ENCODE measurements at places on chromosomes 5 and 9.

GRCh38 chr5:82975812-82976211 lies 101.4 kb downstream of the TMEM167A start:
- no peak for DNase-seq

GRCh38 chr9:32706725-32707100 lies 71.2 kb upstream of the TAF1L start:
- no peak for DNase-seq

DNA sequence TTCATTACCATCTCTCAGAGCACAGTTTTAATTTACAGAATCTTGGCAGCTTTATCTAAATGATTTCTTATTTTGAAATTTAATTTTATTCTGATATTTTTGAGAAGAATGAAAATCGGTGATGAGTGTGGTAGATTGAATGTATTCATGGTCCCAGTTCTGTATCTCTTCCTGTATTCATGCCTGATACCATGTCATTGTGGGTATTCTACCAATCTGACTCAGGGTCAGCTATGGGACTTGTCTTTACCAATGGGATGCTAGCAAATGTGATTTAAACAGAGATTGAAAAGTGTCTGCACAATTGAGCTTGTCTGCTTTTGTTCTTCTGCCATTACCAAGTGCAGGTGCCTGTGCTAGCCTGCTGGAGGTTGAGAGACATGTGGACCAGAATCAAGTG lies 17.8 kb upstream of the ZNF618 start:
- no peak for DNase-seq

DNA sequence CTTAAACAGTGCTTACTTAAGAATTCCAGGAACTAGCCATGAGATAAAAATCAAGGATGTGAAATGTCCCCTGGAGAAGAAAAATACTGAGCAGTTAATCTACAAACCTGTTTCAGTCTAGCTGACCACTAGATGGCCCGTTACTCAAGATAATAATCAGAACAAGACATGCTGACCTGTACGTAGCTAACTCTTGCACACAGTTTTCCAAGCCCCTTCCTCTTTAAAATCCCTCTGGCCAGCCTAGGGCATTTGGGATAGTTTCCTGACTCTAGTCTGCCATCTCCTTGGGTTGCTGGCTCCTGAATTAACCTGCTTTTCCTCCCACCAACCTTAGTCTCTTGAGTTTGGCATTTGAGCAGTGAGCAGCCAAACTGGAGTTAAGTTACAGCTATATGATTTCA lies 59.2 kb upstream of the TRAF1 start:
- no peak for DNase-seq

- DNase-seq: no peak
Observed at GRCh38 chr5:174514983-174515394, 209.4 kb upstream of the MSX2 start.

GRCh38 chr5:173971681-173972345 lies 17.2 kb upstream of the C5orf47 start:
- DNase-seq: no peak

- DNase-seq: no peak
Observed at GRCh38 chr9:129868023-129868871, 33.0 kb downstream of the USP20 start.

GRCh38 chr9:95091601-95092261 lies 225.8 kb downstream of the FANCC start:
- no peak for DNase-seq

GRCh38 chr5:59496524-59497134 lies 396.9 kb downstream of the PDE4D start:
- no peak for DNase-seq

DNA sequence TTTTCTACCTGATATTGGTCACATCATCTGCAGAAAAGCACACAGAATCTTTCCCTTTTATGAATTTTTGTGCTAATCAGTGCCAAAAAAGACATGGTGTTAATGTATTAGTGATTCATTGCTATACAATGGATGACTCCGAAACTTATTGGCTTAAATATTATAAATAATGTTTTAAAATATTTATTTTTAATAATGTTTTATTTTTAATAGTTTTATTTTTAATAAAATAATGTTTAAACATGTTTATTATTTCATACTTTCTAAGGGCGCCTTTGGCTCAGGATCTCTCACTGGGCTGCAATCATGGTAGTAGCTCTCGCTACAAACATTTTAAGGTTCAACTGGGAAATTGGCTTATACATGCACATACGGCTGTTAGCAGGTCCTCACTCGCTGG lies 65.7 kb downstream of the CDH12 start:
- DNase-seq: no peak

DNA sequence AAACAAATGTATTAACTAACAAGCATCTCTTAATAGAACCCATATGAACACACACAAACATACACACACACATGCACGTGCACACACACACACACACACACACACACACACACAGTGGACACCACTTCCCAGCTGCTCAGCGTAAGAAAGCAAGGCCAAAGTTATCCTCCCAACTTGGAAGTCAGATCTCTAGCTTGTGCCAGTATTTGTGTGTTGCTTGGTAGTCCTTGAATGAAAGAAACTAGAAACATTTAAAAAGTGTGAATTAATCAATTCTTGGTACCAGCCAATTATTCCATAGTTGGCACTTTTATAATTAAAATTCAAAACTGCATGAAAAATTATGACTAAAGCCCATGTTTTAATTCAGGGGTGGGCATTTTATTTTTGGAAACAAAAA lies 178.1 kb downstream of the TMEM161B start:
- DNase-seq: no peak

GRCh38 chr5:159096243-159096923 lies 3.3 kb downstream of the EBF1 start:
- DNase-seq: no peak

- no peak for DNase-seq
Observed at GRCh38 chr9:114467226-114467750, 38.0 kb downstream of the WHRN start.

GRCh38 chr5:129672006-129672405 lies 75.9 kb upstream of the MINAR2 start:
- DNase-seq: no peak

DNA sequence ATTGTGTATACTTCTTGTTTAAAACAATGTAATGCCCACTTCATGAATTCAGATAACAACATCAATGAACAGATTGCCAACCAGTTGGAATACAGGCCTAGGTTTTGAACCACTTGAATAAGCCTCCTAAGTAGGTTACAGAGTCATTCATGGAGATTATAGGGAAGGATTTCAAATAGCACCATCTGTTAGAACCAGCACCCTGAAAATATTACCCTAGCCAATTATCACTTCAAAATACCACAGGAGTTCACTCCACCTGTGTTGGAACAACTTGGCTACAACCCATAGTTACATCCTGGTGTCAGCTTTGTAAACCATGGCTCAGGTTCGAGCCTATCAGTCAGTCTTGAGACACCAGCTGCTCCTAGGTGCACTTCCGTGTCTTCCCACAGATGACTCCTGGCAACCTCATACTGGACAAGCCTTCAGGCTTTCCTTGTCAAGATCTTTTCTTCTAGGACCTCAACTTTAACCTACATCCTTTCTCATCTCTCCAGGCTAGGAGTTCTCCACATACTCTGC lies 350.0 kb downstream of the DEPDC1B start:
- no peak for DNase-seq

DNA sequence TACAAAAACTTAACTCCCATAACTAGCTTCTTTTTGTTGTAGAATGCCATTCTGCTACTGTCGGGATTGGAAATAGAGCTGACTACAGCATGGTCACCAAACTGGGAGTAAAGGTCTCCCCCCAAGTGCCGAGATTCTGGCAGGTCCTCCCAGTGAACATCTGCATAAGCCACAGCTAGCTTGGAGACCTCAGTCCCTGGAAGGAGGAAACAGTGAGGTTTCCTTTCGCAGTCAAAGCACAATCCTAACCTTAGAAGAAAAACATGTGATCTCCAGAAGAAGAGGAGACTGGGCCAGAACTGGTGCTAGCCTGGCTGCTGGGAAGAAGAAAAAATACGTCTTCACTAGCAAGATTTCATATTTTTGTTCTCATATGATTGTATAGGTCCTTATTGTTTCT lies 127.4 kb downstream of the SCAMP1 start:
- DNase-seq: no peak

- DNase-seq: no peak
Observed at GRCh38 chr5:172830275-172830799, 3.7 kb upstream of the ERGIC1 start.

DNA sequence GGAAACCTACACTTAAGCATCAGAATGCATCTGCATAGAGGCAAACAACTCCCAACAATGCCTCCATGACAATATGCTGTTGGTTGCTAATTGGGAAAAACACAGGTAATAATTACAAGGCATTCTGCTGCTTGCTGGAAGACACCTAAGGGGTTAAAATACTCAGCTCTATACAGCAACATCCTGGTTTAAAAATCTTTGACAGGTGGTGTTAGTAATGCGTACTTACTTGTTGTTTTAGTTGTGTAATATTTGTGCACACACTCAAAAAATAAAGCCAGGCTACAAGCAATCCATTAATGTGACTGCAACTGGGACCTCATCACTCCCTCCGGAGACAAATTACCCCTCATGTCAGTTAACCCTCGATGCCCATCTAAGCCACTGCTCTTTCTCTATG lies 126.3 kb upstream of the ELL2 start:
- no peak for DNase-seq

GRCh38 chr9:104494808-104495207 lies 9.3 kb upstream of the OR13F1 start:
- DNase-seq: no peak

DNA sequence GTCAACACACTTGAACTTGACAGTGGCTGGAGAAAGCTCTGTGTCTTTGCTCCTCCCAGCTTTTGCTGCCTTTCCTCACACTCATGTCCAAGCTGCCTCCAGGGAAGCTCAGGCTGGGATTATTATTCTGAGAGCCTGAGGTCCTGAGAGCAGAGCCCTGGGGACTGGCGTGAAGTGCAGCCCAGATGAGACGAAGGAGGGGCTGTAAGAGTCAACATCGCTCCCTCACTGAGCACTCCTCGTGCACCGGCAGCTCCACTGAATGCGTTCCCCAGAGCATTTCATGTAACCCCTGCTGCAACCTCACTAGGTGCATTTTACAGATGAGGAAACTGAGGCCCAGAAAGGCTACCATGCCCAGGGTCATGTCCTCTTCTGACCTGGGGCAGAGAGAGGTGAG lies 63.5 kb upstream of the PHYKPL start:
- DNase-seq: no peak

DNA sequence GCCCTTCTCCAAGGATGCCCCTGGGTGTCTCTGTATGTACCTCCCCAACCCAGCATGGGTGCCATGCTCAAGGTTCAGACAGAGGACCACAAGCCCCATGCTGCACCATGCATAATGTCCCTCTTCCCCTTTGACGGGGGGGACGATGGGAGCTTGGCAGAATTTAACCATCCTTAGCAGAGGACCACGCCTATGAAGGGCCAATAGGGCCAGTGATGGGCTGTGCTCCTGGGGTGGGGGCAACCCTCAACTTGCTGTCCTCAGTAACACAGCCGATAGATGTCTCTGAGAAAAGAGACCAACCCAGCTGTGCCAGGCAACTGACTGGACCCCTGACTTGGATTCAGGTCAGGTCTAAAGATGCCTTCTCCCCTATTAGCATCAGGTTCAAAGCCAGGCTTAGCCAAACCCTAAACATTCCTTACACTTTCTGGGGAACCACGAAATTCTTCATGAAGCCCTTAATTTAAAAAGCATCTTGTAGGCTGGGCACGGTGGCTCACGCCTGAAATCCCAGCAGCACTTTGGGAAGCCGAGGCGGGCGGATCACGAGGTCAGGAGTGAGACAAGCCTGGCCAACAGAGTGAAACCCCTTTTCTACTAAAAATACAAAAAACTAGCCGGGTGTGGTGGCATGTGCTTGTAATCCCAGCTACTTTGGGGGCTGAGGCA lies 20.7 kb upstream of the JADE2 start:
- DNase-seq: no peak

GRCh38 chr5:154646745-154647113 lies 108.4 kb upstream of the LARP1 start:
- no peak for DNase-seq

- DNase-seq: no peak
Observed at GRCh38 chr5:179191506-179192184, 131.5 kb downstream of the ZNF354C start.

DNA sequence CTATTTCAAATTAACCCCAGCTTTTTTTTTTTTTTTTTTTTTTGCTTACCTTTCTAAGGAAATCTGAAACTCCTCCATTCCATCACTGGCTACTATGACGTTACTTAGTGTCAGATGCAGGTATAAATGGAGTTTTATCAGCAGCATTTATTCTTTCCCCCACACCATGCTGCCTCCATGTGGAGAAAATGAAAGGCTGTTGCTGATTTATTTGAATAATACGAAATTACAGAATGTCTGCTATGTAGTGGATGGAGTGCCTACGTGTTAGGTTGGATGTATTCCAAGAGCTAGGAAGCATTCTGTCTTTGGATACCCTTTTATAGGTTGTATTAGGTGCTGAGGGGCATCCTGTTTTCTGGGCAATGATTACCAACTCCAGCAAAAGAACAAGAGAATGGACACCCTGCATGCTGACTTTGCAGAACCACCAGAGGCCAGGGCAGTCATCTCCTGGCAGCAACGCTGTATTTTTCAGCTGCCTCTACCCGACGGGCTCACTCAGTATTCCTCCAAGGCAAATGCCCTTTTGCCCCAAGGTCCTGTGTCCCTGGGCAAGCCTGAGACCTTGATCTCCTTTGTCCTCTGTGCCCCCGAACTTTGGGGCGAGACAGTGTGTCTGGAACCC lies 199.5 kb downstream of the ALDH1A1 start:
- DNase-seq: no peak

- DNase-seq: no peak
Observed at GRCh38 chr5:128224336-128224735, 140.8 kb downstream of the SLC12A2 start.

GRCh38 chr5:155293605-155294178 lies 280.1 kb downstream of the KIF4B start:
- DNase-seq: no peak

Data from activated naive CD8-positive, alpha-beta T cell treated with anti-CD3 and anti-CD28 coated beads for 36 hours (primary cell).